ENCODE measurements at places on chromosomes 16 and 17.

DNA sequence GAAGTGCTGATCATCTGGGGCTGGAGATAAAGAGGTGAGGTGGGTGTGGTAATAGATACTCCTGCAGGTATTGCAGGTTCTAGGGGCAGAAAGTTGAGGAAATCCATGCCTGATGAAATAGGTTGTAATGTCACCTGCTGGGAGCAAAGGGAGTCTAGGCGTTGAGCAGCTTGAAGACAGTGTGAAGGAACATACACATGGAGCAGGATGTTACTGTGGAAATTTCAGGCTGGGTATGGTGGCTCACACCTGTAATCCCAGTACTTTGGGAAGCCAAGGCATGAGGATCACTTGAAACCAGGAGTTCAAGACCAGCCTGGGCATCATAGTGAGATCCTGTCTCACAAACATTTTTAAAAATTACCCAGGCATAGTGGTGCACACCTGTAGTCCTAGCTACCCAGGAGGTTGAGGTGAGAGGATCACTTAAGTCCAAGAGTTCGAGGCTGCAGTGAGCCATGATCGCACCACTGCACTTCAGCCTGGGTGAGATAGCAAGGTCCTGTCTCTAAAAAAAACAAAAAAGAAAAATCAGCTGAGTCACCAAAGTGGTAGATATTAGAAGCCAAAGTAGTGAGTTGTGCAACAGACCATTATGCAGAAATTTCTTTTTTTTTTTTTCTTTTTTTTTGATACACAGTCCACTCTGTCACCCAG lies 9.1 kb upstream of the CRYBA1 start:
- DNase-seq = peak; percentile 86

GRCh38 chr17:48526608-48527546 lies 3.9 kb downstream of the HOXB1 start:
- DNase-seq = no peak

DNA sequence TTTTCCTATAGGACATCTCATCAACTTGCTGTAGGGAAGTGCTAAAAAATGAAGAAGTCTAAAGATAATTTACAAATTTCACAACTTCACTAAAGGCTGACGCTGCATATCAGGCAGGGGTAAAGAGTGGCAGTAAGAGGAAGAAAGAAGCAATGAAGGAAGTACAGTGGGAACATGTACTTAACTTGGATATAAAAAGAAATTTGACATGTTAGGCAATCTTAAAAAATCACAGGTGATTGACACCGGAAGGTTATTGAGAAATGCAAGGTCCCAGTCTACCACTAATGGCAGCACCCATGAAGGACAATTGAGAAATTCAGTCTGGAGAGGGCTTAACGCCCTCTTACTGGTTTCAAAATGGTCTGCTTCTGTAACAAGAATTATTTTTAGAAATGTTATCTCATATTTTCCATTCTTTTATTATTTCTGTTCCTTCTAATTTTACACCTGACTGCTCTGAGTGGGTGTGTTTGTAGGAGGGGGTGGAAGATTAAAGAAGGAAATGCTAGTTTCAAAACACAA lies 358.1 kb downstream of the KCNJ2 start:
- DNase-seq = peak; percentile 59

DNA sequence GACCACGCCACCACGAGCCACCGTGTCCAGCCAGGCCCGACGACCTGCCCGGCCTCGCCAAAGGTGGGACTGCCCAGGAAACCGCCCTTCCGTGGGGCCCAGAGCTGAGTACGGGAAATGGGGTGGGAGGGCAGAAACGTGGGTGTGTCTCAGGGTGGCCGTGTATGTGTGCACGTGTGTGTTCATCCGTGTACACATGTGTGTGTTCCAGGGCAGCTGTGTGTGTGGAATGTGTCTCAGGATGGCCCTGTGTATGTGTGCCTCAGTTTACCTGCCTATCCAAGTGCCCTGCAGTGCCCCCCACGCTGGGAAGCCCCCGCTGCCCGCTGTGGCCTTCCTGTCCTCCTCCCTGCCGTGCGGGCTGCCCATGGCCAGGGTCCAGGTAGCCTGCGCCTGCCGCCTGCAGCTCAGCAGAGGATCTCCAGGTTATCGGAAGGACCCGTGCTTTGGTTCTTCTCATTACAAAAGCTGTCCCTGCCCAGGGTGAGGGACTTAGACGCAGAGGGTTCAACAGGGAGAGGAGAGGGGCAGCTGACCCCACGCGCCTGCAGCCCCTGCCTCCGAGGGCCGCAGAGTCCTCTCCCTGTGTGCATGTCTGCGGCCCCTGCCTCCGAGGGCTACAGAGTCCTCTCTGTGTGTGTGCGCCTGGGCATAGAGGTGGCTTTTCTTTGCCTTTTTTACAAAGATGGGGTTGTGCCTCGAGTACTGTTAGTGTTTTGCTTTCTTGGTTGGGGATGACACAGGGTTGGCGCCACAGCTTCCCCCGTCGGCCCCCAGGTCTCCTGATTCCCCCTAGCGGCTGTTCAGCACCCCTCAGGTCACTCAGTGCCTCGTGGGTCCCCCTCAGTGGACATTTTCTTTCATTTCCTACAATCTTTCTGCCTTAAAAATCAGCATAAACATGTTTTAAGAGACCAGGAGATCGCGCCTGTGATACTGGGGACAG lies 23.6 kb downstream of the ZNF469 start:
- no peak for DNase-seq

- DNase-seq = peak; percentile 71
These were observed 22.6 kb upstream of the MPHOSPH6 start for GRCh38 chr16:82192665-82193064.

DNA sequence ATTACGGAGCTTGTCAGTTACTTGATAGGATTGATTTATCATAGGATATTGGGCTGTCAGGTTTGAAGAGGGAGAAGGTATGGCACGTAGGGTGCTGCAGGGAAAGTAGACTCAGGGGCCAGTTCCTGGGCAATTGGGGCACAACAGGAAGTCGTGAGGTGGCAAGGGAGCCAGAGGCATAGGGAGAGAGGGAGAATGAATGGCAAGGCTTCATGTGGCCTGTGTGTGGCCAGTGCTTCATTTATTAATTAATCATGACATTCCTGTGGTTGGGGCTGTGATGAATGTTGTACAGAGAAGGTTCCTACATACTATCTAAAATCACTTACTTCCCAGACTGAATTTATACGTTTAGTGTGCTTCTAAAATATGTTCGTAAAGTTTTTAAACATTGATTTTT lies 19.3 kb downstream of the MFSD11 start:
- no peak for DNase-seq

GRCh38 chr16:64242492-64242891 lies 879.4 kb downstream of the CDH11 start:
- no peak for DNase-seq

DNA sequence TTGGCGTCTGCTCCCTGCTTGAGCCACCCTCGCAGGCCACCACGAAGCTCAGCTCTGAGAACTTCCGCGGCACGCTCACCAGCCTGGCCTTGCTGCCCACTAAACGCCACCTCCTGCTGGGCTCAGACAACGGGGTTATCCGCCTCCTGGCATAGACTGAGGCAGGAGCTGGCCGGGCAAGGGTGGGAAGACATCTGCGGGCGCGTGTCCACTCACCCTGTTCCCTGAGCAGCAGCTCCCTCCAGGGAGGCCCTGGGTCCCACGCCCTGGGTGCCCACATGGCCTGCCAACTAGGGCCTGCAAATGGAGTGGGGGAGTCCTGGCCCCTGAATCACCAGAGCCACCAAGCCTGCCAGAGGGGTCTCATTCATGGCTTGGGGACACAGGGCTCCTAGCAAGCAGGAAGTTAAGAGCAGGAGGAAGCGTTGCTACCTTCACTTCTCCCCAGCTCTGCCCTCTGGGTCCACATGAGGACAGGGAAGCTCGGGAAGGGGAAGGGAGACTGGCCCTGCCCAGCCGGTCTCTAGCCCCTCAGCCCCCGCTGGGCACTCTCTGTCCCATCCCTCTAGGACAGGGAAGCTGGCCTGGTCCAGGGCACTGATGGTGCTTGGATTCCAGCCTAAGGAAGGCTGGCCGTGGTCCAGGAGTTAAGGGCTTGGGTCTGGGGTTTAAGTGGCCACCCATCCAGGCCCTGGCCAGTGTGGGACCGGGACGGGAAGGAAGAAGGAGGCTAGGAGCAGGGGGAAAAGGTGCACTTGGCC lies 5.0 kb upstream of the SERPINF2 start:
- DNase-seq = no peak

DNA sequence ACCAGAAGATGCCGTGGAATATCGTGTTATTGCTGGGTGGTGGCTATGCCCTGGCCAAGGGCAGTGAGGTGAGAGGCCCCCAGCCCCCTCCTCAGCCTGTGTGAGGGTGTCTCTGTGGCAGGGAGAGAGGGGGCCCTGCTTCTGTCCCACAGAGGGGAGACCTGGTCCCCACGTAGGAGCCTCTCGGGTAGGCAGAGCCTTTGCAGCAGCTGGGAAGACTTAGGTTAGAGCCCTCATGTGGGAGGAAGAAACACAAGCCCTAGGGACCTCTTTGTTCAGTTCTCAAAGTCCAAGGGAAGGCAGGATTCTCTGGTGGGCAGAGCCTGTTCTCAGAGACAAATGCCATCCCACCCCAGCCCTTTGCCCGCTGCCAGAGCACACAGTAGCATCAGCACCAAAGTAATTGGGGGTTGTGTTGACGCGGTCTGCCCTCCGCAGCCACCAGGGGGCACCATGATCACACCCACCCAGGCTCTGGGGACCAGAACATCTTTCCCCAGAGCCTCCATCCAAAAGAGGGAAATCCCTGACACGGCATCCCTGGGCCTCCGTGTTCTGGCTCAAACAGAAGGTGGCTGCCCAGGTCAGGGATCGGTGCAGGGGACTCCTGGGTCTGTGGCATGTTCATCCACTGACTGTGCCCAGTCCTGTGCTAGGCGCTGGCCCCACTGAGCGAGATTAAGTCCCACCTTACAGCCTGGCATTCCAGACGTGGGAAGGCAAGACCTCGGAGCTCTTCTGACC lies 11.5 kb upstream of the FOXN1 start:
- DNase-seq = peak; percentile 84

GRCh38 chr17:30360086-30360808 lies 18.5 kb upstream of the CPD start:
- DNase-seq = peak; percentile 76

- DNase-seq = peak; percentile 74
These were observed 8.8 kb upstream of the CEP112 start for GRCh38 chr17:66200685-66201092.

DNA sequence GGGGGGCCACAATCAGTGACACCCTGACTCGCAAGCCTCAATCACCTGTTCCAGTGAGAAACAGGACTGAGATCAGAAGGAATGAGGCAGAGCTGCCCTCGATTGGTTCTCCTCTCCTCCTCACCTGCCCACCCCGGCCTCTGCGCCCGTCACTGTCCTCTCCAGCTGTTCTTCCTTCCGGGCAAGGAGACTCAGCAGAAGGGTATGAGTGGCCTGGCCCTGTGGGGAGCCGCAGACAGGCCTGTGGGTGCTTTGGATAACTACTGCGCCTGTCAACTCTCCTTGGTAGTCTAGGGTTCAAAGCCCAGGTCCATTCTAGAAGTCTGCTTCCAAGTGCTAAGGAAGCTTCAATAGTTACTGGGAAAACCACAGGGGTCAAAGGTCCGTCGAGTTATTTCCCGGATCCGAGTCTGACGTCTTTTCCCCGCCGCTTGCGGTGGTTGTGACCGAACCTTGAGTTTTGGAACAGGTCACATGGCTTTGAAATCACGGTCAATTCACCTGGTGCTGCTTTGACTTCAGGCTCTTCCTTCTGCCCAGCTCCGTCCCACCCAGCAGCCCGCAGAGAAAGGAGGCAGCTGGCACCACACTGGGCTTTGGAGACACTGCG lies 8.3 kb downstream of the CARD14 start:
- no peak for DNase-seq

DNA sequence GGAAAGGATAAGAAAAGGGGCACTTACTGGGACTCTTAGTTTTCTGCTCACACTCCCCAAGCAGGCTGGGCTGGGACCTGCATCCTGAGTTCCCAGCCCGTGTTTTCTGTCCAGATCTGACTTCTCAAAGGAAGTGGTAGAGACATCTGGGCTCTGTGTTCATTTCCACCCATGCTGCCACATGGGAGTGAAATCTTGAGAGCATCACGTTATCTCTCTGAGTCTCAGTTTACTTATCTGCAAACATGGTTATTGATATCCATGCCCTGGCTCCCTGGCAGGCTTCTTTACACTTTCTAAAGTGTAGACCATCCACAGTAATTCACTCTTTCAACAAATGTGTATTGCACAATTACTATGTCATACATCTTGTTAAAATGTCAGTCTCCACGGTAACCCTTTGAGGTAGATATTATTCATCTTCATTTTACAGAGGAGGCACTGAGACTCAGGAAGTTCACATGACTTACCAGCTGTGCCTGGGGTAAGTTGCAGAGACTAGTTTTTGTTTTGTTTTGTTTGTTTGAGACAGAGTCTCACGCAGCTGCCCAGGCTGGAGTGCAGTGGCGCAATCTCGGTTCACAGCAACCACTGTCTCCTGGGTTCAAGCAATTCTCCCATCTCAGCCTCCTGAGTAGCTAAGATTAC lies 3.4 kb downstream of the ZNF688 start:
- peak; percentile 81 for DNase-seq

GRCh38 chr16:30457256-30457655 lies 11.6 kb upstream of the SEPHS2 start:
- DNase-seq = no peak

DNA sequence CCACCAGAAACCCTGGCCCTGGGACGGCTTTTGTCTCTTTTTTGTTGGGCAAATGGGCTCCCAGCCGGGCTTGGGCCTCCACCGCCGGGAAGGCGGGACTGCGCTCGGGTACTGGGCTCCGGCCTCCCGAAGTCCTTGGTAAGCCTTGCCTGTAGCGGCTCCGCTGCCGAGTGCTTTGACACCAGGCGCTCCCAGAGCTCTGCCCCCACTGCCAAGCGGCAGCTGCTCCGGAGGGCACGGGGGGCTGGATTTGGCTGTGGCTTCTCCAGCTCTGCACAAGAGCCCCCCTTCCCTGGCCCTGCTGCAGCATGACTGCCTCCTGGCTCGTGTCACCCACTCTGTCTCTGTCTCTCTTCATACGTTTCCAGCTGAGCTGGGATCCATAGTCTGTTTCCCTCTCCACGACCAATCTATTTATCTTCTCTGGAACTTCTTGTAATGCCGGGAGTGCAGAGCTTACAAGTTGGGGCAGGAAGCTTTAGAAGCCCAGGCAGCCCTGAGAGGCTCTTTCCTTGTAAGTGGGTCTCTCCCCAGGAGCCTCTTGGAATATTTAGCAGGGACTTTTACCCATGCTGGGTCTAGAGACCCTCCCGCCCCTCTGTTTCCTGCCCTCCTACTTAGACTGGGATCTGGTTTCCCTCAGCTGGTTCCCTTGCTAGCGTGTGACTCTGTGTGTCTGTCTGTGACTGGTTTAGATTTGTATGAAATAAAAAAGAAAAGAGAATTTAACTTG lies 246.9 kb upstream of the GSE1 start:
- no peak for DNase-seq
